ENCODE measurements at places on chromosomes 1 and 21.

GRCh38 chr1:96473791-96474434 is 247.7 kb upstream of the PTBP2 start:
- no peak for DNase-seq

DNA sequence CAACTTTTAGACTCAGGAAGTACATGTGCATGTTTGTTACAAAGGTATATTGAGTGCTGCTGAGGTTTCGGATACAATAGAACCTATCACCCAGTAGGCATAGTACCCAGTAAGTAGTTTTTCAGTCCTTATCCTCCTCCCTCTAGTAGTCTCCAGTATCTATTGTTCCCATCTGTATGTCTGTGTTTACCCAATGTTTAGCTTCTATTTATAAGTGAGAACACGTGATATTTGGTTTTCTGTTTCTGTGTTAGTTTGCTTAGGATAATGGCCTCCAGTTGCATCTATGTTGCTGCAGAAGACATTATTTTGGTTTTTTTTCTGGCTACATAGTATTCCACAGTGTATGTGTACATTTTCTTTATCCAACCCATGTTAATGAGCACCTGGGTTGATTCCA is 47.2 kb upstream of the TSNAX start:
- DNase-seq = no peak

- no peak for DNase-seq
Observed at GRCh38 chr1:162070825-162071224, 1.3 kb downstream of the NOS1AP start.

DNA sequence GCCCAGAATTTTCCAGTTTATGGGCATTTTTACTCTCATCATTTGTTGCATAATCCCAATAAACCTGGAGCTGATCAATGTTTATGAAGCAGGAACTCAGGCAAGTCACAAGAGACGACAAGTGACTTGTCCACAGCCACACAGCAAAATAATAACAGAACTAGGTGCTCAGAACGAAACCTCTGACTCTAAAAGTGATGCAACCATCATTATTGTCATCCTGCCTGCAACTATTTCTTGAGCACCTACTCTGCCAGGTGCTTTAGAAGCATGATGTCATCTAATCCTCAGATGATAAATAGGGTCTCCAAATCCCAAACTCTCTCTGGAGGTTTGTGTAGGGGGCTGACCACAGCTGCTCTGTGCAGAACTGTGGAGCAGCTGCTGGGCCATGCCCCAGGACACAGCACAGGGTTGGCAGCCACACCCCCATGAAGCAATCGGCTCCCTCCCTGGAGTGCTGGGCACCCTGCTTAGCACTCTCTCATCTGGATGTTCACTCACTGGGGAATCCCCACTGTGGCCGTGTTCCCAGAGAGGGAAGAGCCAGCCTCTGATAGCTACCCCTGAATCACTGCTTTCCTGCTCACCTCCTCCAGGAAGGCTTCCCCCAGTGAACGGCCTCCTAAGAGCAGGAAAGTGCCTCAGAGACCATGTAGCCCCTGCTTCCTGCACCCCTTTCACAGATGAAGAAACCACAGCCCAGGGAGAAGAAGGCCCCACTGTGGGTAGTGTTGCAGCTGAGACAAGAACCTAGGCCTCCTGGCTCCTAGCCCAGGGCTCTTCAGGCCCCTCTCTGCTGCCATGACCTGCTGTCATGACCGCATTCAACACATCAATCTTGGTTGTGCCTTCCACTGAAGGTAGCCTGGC is 2.1 kb downstream of the TTC22 start:
- DNase-seq = peak; percentile 91

GRCh38 chr1:65232461-65232990 is 76.8 kb upstream of the DNAJC6 start:
- peak; percentile 70 for DNase-seq

GRCh38 chr1:210321131-210321530 is 7.6 kb upstream of the HHAT start:
- DNase-seq = no peak

GRCh38 chr21:43880111-43880985 is 15.3 kb downstream of the AGPAT3 start:
- no peak for DNase-seq

DNA sequence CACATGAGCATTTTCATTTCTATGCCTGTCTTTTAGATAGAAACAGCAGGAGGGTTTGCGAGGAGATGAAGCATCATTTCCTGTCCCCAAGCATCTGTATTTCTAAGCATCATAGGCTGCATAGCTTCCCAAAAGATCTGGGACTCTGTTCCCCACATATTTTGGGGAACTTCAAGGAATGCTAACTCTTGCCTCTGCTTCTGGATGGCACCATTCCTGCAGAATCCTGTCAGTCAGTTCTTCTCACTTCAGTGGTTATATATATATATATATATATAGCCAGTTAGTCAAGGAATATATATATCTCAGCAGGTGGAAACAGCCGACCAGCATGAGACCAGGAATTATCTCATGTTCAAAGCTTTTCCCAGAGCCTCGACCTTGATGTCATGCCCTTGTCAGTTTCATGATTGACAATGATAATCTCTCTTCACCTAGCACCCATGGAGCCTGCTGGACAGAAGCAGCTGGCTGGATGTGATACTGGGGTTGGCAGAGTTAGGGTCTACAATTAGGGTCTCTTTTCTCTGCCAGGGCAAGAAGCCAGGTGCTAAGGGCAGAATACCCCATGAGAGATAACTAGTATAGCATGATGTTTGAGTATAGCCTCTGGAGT is 2.4 kb downstream of the PFKFB2 start:
- DNase-seq = no peak

- no peak for DNase-seq
Observed at GRCh38 chr1:203440771-203441170, 34.8 kb upstream of the PRELP start.

DNA sequence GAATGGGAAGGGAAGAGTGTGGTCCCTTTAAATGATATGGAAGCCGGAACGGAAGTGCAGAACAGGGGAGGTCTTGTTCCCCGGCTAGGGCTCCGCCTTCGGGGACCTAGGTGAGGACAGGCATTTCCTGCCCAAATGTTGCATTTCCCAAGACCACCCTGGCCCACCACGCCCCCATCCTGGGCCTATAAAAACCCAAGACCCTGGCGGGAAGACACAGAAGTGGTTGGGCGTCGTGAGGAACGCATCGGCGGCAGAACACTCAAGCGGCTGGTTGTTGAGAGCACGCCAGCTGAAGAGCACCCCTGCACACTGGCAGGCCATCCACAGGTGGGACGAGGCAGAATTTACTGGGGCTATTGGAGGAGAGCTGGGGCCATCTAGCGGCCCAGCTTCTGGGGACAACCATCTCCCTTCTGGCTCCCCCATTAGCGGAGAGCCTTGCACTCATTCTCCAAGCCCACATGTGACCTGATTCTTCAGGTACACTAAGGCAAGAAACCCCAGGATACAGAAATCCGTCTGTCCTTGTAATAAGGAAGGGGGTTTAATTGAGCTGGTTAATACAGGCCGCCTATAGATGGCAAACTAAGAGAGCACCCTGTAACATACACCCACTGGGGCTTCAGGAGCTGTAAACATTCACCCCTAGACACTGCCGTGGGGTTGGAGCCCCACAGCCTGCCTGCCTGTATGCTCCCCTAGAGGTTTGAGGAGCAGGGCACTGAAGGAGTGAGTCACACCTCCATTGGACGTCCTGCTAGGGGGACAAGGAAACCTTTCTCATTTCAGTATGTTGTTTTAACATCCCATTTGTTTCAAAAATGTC is 1327.9 kb downstream of the BRINP3 start:
- no peak for DNase-seq

GRCh38 chr1:16300436-16300835 is 51.8 kb downstream of the FBXO42 start:
- DNase-seq = no peak

GRCh38 chr1:157937744-157938143 is 55.7 kb upstream of the KIRREL1 start:
- no peak for DNase-seq

DNA sequence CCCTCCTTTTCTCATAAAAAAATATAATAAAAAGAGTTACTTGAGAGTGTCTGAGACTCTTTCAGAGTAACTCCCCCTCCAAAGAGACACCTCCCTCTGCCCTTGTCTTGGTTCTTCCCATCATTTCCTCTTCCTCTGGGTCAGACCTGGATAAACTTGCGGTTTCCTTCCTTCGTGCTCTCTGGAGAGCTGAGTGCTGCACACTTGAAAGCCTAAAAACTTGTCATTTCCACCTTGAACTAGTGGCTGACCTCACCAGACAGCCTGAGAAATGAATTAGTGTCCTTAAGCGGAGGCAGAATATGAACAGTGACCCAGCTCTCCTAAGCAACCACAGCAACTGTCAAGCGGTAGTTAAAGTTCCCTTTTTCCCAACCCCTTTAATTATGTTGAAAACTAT is 88.4 kb upstream of the PROX1 start:
- DNase-seq = no peak

- no peak for DNase-seq
Observed at GRCh38 chr1:203628201-203629015, 1.8 kb downstream of the ATP2B4 start.

DNA sequence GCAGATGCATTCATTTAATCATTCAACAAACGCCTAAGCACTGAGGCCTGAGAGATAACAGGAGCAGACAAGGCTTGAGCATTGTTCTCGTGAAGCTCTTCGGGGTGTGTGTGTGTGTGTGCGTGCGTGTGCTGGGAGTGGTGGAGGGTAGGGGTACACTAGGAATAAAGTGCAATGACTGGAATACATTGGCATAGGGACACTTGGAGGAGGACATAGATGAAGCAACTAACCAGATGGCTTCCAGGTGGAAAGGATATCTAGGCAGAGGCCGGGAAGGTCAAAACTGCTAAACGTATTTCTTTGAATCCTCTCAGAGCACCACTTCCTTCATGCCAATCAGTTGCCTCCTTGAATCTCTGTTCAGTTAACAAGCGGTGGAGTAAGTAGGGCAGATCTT is 92.6 kb downstream of the TPR start:
- DNase-seq = no peak

DNA sequence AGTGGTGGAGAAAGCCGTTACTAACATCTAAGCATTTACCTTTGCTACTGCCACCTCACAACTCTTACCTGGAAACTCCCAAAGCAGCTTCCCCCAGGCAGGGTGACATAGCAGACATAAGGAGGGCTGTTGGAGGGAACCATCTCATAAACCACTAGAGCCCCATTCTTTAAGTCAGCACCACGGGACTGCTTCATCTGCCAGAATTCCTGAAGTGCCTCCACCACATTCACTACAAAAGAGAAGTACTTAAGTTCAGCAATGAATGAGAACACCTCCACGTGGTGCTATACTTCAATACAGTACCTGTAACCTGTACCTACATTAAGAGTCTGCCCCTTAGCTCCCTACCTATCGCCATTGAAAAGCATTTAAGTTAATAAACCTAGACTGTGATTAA is 10.3 kb downstream of the LIX1L start:
- no peak for DNase-seq

- no peak for DNase-seq
Observed at GRCh38 chr1:218616681-218617080, 271.5 kb downstream of the TGFB2 start.

GRCh38 chr1:10911490-10912166 is 100.8 kb upstream of the TARDBP start:
- DNase-seq = no peak

DNA sequence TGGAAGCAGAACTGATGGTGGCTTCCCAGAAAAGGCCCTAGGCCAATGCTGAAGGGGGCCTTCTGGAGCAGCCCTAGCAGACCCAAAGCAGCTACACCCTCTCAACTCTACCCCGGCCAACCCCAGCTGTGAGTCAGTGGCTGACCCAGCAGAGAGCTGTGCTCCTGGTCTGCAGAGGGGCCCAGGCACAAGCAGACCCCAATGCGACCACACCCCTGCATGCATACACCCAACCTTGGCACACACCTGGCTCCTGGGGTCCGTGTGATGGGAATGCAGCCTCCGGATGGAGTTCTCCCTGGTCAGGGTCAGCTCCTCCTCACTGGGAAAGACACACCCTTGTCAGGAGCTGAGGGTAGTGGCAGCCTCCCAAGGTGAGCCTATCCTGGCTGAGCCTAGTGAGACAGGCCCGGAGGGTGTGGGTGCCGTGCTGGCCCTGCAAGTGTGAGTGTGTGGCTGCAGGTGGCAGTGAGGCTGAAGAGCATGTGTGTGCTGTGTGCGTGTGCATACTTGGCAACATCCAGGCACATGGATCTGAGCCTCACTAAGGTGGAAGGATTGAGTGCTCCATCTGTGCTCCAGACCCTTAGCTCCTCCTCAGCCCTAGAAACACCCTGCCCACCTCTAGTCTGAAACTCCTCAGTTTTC is 3.9 kb upstream of the ARHGAP30 start:
- DNase-seq = no peak

- DNase-seq = no peak
Observed at GRCh38 chr1:209613400-209614150, 30.1 kb downstream of the CAMK1G start.

DNA sequence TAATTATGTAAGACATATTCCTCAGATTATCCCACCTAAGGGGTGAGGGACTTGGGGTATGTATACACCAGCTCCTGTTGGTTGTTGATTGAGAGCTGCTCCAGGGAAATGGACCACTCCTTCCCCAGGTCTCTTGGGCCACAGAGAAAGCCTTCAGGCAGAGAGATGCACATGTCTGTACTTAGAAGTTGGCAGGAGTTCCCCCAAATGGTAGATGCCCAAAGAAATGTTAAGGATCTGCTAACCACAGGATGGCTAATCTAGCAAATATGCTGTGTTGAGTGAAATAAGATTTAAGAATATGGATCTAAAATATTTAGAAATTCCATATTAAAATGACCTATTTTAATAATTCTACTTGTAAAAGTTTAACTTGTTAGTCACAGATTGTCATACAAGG is 100.8 kb upstream of the DNAH14 start:
- DNase-seq = no peak

DNA sequence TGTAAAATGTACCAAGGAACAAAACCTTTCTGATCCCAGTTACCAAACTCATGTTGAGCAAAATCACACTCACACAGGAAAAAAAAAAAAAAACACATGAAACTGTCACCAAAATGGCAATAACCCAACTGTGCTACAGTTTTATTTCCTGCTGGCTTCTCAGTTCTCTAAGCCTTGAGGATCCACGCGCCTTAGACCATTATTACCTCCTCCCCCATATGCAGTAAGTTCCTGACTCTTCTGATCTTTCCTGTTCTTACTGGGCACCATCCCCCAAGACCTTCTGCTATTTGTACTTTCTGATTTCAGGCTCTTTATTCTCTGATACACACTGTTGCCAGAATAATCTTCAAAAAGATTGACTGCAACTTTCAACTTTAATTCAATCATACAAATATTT is 79.6 kb downstream of the SLC45A1 start:
- DNase-seq = peak; percentile 76

- no peak for DNase-seq
Observed at GRCh38 chr1:68188644-68189340, 43.5 kb downstream of the WLS start.

- DNase-seq = no peak
Observed at GRCh38 chr1:150564051-150564991, 15.1 kb downstream of the MCL1 start.

GRCh38 chr1:79693441-79694114 is 687.0 kb upstream of the ADGRL4 start:
- DNase-seq = no peak

DNA sequence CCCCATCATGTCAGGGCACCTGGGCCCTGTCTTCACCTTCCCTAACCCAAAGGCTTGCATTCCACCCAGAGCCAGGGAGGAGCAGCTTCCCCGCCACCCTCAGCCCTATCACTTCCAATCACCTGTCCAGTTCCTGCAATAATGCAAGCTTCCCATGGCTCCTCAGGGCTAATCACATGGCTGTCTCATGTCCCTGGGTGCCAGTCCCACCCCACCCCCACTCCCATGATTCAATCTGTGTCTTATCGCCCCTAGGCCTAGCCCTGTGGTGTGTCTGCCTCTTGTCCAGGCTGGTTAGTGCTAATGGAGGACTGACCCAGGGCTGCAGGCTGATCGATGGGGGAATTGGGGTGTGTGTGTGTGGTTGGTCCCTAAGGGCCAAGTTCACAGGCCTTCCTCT is 11.0 kb upstream of the PEAR1 start:
- no peak for DNase-seq
